ENCODE measurements at places on chromosomes 13 and 19. TPM values are rescaled to one million over a fixed set of nuclear protein-coding genes. Genes with fewer than 3 reads are reported as not detected.

GRCh38 chr19:40223135-40223822 is 3.2 kb downstream of the CCNP start:
- no peak overlapping the region for H3K27ac ChIP-seq
- no peaks in the 10 kb centered on the region for H3K36me3 ChIP-seq
- no peaks in the 10 kb centered on the region for H3K4me1 ChIP-seq
- DNase-seq = no peak
- H3K4me3 ChIP-seq = no peak overlapping the region
- H3K27me3 ChIP-seq = peaks cover 7% of the 10 kb centered on the region

- no peak overlapping the region for H3K27ac ChIP-seq
- H3K27me3 ChIP-seq = no peaks in the 10 kb centered on the region
- DNase-seq = no peak
- no peaks in the 10 kb centered on the region for H3K36me3 ChIP-seq
These were observed 4.3 kb upstream of the RAP2A start for GRCh38 chr13:97429681-97430081.

GRCh38 chr19:7744199-7744786 is 3.0 kb downstream of the CD209 start:
- H3K36me3 ChIP-seq = no peaks in the 10 kb centered on the region
- no peak for DNase-seq
- no peaks in the 10 kb centered on the region for H3K4me1 ChIP-seq

GRCh38 chr19:38015216-38015615 is 108.2 kb downstream of the SIPA1L3 start:
- no peak overlapping the region for H3K4me3 ChIP-seq
- no peak for DNase-seq
- no peaks in the 10 kb centered on the region for H3K36me3 ChIP-seq
- H3K27ac ChIP-seq = no peak overlapping the region

GRCh38 chr13:66723576-66723975 is 506.6 kb downstream of the PCDH9 start:
- no peak for DNase-seq
- H3K36me3 ChIP-seq = no peaks in the 10 kb centered on the region
- H3K27me3 ChIP-seq = no peaks in the 10 kb centered on the region
- H3K27ac ChIP-seq = no peak overlapping the region
- H3K4me1 ChIP-seq = no peaks in the 10 kb centered on the region

- H3K27ac ChIP-seq = no peak overlapping the region
- no peaks in the 10 kb centered on the region for H3K27me3 ChIP-seq
- DNase-seq = no peak
- peaks cover 20% of the 10 kb centered on the region for H3K4me1 ChIP-seq
These were observed 80.5 kb upstream of the MCF2L start for GRCh38 chr13:112888238-112889111.

GRCh38 chr13:41061914-41062837 is 867 bp downstream of the WBP4 start:
- H3K4me1 ChIP-seq = no peaks in the 10 kb centered on the region
- H3K27ac ChIP-seq = peak overlapping the region; percentile 98
- H3K4me3 ChIP-seq = peak overlapping the region; percentile 66
- H3K27me3 ChIP-seq = no peaks in the 10 kb centered on the region
- DNase-seq = peak; percentile 72

DNA sequence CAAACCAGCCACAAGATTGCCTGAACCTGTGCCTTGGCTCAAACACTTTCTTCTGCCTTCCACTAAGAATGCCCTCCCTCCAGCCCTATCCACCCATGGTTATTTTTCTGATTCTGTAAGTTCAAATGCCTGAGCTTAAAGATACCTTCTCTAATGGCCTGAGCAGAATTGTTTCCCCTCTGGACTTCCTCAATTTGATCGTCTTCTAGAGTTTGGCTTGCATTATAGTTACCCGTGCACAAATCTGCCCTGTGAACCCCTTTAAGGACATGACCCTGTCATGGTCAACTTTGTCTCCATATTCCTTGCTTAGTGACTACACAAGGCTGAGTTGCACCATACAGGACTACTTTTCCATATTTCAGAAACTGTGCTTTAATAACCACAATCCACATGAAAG is 481.0 kb downstream of the FOXO1 start:
- H3K27me3 ChIP-seq = no peaks in the 10 kb centered on the region
- no peak overlapping the region for H3K27ac ChIP-seq
- H3K4me3 ChIP-seq = no peak overlapping the region
- H3K4me1 ChIP-seq = peaks cover 9% of the 10 kb centered on the region
- H3K36me3 ChIP-seq = no peaks in the 10 kb centered on the region
- no peak for DNase-seq

- no peaks in the 10 kb centered on the region for H3K4me1 ChIP-seq
- H3K36me3 ChIP-seq = no peaks in the 10 kb centered on the region
- H3K4me3 ChIP-seq = no peak overlapping the region
- no peaks in the 10 kb centered on the region for H3K27me3 ChIP-seq
These were observed 21.6 kb upstream of the POU2F2 start for GRCh38 chr19:42153672-42154433.

GRCh38 chr19:8146877-8147581 is 2.4 kb downstream of the FBN3 start:
- H3K27me3 ChIP-seq = peaks cover 18% of the 10 kb centered on the region
- H3K36me3 ChIP-seq = no peaks in the 10 kb centered on the region
- H3K4me3 ChIP-seq = no peak overlapping the region
- H3K27ac ChIP-seq = no peak overlapping the region

DNA sequence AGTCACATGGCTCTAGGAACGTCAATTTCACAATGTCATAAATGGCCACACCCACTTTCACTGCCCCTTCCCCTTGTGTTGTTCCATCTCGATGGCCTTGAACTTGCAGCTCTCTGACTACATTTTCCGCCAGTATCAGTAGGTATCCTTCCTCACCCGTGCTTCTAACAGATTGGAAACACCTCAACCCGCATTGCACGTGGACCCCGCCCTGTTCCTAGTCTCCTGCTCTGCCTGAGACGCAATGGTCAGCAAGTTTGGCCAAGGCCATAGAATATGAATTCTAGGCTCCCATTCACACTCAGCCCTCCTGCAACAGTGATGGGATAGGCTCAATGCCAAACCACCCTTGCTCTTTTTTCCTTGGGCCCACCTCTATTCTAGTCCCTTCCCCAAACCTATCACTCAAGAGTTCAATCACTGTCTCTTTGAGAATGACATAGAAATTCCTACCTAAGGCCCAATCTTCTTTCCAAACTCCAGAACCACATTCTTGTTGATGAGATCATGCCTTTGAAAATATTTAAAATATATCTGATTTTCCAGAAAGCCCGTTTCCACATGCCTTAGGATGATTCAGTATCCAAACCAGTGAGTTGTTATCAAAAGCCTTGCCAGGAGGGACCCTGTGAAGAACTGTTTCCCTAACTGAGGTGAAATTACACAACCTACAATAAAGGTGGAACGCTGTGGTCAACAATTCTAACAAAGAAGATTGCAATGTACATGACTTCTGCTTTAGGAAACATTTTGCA is 334.6 kb downstream of the MYO16 start:
- no peaks in the 10 kb centered on the region for H3K4me1 ChIP-seq
- no peaks in the 10 kb centered on the region for H3K27me3 ChIP-seq
- H3K4me3 ChIP-seq = no peak overlapping the region
- no peak for DNase-seq

GRCh38 chr13:77715233-77715891 is 17.9 kb downstream of the SLAIN1 start:
- H3K27ac ChIP-seq = no peak overlapping the region
- no peaks in the 10 kb centered on the region for H3K4me1 ChIP-seq
- DNase-seq = no peak
- no peaks in the 10 kb centered on the region for H3K27me3 ChIP-seq
- H3K36me3 ChIP-seq = no peaks in the 10 kb centered on the region

DNA sequence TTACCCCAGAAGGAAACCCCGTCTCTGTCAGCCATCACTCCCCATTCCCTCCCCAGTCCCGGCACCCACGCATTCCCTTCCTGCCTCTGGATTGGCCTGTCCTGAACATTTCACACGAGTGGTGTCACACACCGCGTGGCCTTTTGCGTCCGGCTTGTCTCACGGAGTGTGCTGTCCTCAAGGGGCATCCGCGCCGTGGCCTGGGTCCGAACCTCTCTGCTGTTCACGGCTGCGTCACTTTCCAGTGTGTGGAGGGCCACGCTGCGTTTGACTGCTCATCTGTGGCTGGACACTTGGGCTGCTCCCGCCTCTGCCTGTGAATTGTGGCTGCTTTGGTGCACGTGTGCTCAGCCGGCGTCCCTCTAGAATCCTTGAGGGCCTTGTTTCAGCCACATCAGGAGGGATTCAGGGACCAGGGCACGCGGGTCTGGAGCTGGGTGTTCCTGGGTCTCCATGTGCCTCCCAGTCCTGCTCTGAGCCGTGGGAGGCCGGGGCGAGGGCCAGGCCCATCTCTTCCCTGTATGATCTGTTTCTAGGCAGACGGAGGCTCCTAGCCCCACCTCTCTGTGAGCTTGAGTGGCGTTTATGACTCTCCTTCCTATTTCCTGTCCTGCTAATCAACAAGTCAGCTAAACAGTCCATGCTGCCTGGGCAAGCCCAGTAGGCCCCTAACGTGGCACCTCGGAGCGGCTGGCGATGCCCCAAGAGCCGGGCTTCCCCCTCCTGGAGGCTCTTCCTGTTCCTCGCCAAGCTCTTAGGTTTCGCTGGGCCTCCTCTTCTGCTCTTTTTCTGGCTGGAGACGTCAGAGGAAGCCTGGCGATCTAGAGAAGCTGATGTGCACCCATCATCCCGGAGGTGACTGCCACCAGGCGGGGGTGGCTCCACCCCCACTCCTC is 8.1 kb downstream of the STK11 start:
- H3K4me1 ChIP-seq = peaks cover 89% of the 10 kb centered on the region
- no peaks in the 10 kb centered on the region for H3K27me3 ChIP-seq
- peak; percentile 74 for DNase-seq
- H3K4me3 ChIP-seq = no peak overlapping the region
- no peaks in the 10 kb centered on the region for H3K36me3 ChIP-seq

DNA sequence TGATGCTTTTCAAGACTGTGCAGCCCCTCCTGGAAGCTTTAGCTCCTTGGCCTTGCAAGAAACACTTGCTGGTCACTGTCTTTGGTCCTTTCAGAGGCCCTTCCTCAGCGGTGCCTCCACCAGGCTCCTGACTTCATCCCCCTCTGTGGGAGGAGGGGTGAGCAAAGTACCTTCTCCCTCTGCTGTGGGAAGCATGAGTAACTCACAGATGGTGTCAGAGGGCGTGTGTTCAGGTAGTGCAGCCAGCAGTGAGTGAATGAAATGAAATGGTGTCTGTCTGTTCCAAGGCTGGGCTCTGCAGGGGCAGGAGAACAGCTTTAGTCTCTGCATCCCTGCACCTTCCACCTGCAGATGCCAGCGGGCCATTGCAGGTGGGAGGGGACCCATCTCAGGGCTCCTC is 102.9 kb downstream of the SHISA2 start:
- H3K27ac ChIP-seq = no peak overlapping the region
- no peaks in the 10 kb centered on the region for H3K36me3 ChIP-seq
- H3K27me3 ChIP-seq = no peaks in the 10 kb centered on the region
- no peak overlapping the region for H3K4me3 ChIP-seq

DNA sequence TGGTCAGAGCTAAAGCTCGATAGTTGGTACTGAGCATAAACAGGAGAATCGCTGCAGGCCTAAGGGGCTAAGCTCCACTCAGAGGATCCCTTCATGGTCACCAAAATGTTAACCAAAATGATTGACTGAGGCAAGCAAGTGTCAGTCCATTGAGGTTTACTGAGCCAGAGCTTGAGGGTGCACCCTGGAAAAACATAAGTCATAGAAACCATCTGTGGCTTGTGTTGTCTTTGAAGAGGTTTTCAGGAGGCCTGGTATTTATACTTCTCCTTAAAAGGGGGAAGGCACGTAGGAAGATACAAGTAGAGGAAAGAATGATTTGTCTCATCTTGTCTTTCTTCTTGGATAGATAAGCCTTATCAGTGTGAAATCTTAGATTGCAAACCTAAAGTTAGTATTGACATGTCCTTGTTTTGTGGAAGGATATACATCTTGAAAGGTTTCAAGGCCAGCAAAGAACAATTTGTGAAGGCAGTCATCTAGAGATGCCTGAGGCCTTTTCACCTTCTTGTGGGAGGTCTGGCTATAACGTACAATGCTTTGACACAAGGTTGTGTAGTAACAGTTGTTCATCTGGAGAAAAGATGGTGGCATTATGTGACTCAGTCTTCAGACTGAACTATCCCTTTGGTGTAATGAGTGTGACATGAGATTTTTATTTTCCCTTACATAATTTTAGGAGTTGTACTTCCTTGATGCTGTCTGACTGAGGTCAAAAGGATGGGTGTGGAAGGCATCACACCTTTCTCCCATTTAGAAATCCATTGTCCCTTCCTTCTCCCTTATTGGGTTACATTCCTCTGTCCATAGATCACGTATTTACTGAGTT is 14.7 kb upstream of the CEACAM6 start:
- no peaks in the 10 kb centered on the region for H3K4me1 ChIP-seq
- peaks cover 3% of the 10 kb centered on the region for H3K27me3 ChIP-seq
- no peak overlapping the region for H3K4me3 ChIP-seq
- H3K27ac ChIP-seq = no peak overlapping the region
- DNase-seq = no peak

DNA sequence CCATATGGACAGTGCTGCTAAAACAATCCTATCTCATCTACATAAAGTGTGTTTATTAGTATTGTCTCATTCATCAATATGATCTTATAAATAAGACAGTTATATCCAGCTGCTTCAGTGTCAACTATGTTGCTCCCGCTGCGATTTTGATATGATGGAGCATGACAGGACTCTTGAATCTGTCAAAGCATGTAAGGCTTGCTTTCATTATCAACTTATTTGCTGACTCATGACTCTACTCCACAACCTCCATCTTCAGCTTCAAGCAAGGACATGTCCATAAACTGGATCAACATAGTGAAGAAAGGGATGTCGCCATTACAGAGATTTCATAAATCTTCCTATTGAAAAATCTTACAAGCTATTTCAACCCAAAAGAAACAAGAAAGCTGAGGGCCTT is 2812.6 kb downstream of the PCDH9 start:
- H3K36me3 ChIP-seq = no peaks in the 10 kb centered on the region
- DNase-seq = no peak
- no peaks in the 10 kb centered on the region for H3K4me1 ChIP-seq
- H3K27me3 ChIP-seq = no peaks in the 10 kb centered on the region
- H3K27ac ChIP-seq = no peak overlapping the region
- no peak overlapping the region for H3K4me3 ChIP-seq

GRCh38 chr19:3178973-3179738 is 587 bp downstream of the S1PR4 start:
- no peak overlapping the region for H3K4me3 ChIP-seq
- H3K27me3 ChIP-seq = no peaks in the 10 kb centered on the region
- H3K27ac ChIP-seq = no peak overlapping the region

GRCh38 chr13:114049026-114049425 is 75.2 kb upstream of the C13orf46 start:
- H3K4me1 ChIP-seq = no peaks in the 10 kb centered on the region
- DNase-seq = no peak
- no peak overlapping the region for H3K27ac ChIP-seq
- no peak overlapping the region for H3K4me3 ChIP-seq
- peaks cover 7% of the 10 kb centered on the region for H3K36me3 ChIP-seq

The ANKLE1 gene
- total RNA-seq = not detected

The DOCK9 gene
- 80.5 TPM for total RNA-seq

The CD79A gene
- not detected for total RNA-seq

The IGLON5 gene
- total RNA-seq = not detected

The ZNF99 gene
- total RNA-seq = not detected

The SYNGR4 gene
- total RNA-seq = not detected

The NAT14 gene
- total RNA-seq = 7.0 TPM

Data from right atrium auricular region (tissue), 2 donors.